ENCODE measurements at places on chromosomes 13 and 19. TPM values are rescaled to one million over a fixed set of nuclear protein-coding genes. Genes with fewer than 3 reads are reported as not detected.

Gene ZNF730
- total RNA-seq = 24.7 TPM

Gene SERPINE3
- 0.15 TPM for total RNA-seq

Gene TARM1
- not detected for total RNA-seq

Gene ZNF534
- not detected for total RNA-seq

Gene MEIOSIN
- not detected for total RNA-seq

Gene SULT2A1
- not detected for total RNA-seq

Gene FFAR1
- not detected for total RNA-seq

Gene KCNN4
- 1.0 TPM for total RNA-seq

Gene URAD
- total RNA-seq = not detected

Gene PTGER1
- total RNA-seq = 0.41 TPM

Gene SPART
- total RNA-seq = 74.1 TPM

Gene ZSWIM9
- 10.1 TPM for total RNA-seq

Gene PRTN3
- total RNA-seq = 0.39 TPM

Gene KLK15
- not detected for total RNA-seq

Gene TJP3
- total RNA-seq = 24.6 TPM

Measured in H1 (cell line).